ENCODE measurements at places on chromosomes 3 and 15.
A peak's percentile ranks its signal among the peaks of the same experiment; 100 is the strongest.

DNA sequence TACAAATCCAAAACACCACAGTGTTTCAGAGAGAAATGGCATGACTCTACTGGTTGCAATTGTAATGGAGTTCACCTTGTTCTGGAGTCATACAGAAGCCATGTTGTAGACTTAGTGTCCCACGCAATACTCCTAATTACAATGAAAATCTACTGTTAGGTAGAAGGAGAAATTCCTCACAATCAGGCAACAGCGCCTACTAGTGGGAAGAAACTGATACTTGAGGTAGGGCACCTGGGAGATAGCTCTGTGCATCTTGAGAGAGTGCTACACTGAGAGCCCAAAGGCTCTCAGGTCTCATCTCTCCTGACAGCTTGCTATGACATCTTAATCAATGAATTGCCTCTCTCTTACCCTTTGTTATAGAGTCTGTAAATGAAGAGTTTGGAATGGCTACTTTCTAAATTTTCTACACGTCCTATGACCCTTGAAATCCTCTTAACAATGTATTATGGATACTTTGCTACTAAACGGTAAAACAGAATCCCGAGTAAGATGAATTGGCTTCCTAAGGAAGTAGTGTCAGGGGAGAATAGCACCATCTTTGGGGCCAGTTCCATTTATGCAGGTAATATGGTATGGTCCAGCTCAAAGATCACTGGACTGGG lies 422.7 kb upstream of the TPRG1 start:
- peak; percentile 15 for DNase-seq

DNA sequence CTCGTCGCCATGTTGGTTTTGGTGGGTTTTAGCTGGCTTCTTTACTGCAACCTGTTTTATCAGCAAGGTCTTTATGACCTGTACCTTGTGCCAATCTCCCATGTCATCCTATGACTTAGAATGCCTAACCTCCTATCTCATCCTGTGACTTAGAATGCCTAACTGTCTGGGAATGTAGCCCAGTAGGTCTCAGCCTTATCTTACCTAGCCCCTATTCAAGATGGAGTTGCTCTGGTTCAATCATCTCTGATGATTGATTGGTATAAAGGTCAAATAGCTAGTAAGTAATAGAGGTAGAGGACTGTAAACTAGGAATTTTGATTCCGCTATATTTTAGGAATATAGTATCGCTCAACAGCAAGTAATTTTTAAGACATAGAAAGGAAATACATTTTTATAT lies 1.3 kb upstream of the ACKR2 start:
- no peak for DNase-seq

GRCh38 chr3:79477242-79477641 lies 290.6 kb downstream of the ROBO1 start:
- no peak for DNase-seq

DNA sequence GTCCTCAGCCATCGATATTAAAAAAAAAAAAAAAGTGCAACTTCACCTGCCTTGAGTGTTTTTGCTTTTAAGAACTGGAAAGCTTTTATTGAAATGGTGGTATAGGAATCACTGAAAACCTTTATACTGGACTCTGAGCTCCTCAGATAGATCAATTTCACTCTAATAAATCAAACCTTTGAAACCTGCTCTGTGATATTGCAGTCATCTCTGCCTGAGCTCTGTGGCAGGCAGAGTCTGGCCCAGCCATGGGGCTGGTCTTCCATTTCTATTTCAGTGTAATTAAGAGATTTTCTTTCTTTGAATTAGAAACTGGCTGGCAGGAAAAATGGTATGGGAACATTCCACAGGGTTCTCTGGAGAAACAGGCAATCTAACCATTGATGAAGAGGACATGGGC lies 762.5 kb downstream of the AGBL1 start:
- DNase-seq = no peak

- DNase-seq = no peak
Measured at GRCh38 chr3:11482021-11482420, 161.7 kb downstream of the VGLL4 start.

GRCh38 chr3:45647148-45647619 lies 42.0 kb upstream of the SACM1L start:
- no peak for DNase-seq

GRCh38 chr15:65630760-65631159 lies 9.0 kb downstream of the SLC24A1 start:
- no peak for DNase-seq

DNA sequence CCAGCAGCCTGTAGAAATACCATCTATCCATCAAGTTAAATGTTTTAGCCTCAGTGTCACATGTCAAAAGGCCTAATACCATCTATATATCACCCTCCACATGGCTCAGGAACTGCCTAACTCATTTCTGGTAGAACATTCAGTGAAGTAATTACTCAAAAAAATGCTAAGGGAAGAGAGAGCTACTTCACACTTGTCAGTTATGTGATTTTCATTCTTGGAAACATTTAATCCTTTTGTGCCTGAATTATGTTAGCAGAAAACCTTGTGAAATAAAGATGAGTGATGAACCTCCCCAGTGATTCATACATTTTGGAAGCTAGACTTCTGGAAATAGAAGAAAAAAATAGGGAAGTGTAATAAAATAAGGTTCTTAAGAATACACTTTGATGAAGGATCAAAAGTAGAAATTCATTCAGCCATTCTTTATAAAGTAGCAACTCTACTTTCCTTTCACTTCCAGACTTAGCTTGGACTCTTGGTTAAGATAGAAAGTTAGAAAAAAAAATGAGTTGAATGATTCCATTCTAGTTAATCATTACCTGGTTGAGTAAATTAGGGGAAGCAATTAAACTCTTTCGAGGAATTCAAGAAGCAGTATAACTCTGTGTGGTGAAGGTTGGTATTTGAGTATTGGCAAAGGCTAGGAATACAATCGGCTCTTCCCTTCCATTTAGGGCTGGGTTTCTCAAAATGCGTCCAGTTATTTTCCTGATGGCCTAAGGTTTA lies 3.6 kb downstream of the OTOL1 start:
- no peak for DNase-seq

DNA sequence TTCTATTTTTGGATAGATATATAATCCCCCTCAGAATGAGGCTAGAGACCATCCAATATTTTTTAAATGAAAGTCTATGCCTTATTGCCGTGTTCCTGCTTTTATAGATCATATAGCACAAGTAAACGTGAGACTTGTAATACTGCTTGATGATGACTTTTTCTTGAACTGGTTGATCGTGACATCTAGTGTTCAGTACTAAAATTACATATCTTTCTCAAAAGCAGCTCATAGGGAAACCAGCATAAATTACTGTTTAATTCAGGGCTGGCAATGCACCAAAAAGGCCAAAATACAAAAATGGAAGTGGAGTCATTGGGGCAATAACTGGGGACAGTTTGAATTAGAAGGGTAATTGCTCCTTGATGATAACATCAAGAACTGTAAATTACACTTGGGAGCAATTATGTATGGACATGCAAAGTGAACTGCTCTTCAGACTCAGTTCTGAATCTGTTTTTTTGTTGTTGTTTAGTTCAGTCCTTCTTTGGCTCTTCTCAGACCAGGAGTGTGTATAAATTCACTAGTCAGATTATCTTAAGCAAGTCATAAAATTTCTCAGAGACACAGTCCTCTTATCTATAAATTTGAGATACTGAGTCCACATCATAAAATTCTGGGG lies 325.3 kb downstream of the THSD4 start:
- DNase-seq = no peak

DNA sequence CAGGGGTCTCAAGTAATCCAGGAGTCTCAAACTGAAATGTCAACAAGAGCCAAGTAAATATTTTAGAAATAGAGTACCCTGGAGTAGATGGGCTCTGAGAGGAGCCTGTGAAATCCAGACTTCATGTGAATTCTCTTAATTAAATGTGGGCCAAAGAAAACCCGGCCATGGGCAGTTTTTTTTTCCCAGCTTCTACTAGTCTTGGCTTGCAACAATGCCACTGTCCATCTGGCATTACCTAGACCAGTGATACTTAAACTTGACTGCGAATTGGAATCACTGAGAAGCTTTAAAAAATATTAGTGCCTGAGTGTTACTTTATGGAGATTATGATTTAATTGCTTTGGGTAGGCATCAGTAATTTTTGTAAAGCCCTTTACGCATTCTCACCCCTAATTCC lies 66.4 kb upstream of the GOLGA6B start:
- DNase-seq = no peak

DNA sequence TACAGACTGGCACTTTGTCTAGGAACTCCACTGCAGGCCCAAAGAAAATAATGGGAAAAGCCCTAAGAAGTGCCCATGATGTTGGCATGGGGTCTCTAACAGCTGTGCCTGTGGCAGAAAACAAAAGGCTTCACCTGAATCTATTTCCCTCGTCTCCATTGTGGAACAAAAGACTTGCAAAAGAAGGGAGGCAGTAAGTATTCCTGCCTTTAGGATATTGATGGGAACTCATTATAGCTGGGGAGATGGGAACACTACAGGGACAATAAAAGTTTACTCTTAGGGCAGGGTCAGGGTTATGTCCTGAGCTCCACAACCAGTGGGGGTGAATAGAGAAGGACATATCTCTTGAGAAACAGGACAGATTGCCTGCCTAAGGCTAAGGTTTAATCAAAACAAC lies 930.6 kb upstream of the EPHA6 start:
- no peak for DNase-seq

DNA sequence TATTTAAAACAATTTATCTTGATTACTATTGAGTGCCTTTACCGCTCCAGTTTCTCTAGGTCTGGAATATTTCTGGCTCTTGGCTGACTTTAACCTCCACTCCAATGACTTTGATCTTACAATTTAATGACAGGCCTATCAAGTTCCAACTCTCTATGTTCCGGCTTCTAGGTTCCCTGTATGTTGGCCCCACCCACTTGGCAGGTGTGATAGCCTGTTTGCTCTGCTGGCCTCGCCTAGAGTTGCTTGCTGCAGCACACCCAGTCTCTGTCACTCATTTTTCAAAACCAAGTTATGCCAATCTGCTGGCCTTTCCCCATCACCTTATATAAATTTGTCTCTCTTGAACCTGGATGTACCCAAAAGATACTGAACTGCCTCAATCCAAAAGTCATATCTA lies 428.0 kb downstream of the ROBO1 start:
- no peak for DNase-seq

GRCh38 chr15:98728082-98728810 lies 79.9 kb downstream of the IGF1R start:
- no peak for DNase-seq

GRCh38 chr15:94587113-94587512 lies 355.8 kb downstream of the MCTP2 start:
- DNase-seq = no peak

GRCh38 chr3:60841355-60841754 lies 409.9 kb downstream of the FHIT start:
- no peak for DNase-seq

DNA sequence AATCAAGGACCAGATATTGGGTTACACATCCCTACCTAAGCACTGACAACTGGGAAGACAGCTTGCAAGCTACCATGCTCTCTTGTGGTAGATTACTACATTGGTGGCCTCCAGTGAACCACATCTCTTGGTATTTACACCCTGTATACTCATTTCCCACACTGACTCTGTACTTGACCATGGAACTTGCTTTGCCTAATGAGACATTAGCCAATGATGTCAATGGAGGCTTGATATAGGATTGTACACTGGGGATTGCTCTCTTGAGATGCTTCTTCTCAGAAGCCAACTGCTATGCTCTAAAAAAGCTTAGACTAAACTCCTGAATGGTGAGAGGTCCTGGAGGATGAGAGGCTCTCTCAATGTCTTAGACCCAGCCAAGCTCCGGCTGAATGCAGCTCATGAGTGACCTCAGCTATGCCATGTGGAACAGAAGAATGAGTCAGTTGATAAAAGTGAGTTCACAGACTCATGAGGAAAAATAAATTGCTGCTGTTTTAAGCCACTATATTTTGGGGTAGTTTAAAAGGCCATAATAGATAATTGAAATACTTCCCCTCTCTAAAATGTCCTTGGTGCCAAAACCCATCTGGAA lies 61.5 kb upstream of the GALNT15 start:
- DNase-seq = no peak

GRCh38 chr15:55630858-55631257 lies 42.7 kb upstream of the PYGO1 start:
- no peak for DNase-seq

GRCh38 chr3:64341296-64341695 lies 116.0 kb upstream of the PRICKLE2 start:
- no peak for DNase-seq

GRCh38 chr3:190338717-190339116 lies 16.5 kb upstream of the CLDN1 start:
- no peak for DNase-seq

Data from T-helper 17 cell (primary cell).